SK-N-DZ (cell line): ENCODE measurements at places on chromosomes 5 and 9.

DNA sequence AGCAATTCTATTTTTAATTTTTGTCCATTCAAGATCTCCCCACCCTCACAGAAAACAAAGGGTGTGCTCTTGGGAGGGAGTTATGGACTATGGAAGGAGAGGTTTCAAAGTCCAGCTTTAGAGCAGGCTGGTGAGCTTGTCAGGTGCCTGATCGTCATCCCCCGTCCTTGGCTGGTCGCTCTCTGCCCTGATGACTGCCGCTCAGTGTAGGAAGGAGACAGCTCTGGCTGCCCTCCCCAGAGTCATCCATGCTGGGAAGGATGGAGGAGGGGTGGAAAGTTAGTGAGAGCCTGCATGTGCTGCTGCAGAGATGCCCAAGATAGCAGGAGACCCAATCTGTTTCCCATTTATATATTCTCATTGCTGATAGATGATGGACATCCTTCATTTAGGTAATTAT lies 96.6 kb downstream of the NLN start:
- DNase-seq, result no peak

DNA sequence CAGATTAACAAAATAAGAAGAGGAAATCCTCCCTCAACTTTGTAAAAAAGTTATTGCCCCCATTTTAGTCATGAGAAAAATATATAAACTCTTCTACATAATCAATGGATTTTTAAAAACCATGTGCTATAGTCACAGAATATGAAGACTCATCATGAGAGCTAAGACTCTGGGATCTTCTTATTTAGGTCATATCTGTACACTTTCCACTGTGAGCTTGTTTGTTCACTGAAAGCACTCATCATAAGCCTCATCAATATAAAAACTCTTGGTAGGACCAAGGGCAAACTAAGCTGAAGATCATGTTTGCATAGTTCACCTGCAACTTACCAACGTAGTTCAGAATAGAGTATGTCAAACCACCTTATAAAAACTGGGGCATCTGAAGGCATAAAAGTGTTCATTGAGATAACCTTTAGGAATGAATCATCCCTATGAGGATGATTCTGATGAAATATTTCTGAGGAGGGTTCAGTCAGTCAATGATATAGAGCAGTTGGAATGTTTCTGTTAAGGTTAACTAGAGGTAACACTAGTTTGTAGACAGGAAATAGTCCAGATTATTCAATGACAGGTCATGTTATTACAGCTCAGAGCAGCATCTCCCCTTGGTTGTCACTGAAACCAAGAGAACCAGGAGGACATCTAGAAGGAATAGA lies 289.9 kb upstream of the SMC2 start:
- DNase-seq, result no peak

DNA sequence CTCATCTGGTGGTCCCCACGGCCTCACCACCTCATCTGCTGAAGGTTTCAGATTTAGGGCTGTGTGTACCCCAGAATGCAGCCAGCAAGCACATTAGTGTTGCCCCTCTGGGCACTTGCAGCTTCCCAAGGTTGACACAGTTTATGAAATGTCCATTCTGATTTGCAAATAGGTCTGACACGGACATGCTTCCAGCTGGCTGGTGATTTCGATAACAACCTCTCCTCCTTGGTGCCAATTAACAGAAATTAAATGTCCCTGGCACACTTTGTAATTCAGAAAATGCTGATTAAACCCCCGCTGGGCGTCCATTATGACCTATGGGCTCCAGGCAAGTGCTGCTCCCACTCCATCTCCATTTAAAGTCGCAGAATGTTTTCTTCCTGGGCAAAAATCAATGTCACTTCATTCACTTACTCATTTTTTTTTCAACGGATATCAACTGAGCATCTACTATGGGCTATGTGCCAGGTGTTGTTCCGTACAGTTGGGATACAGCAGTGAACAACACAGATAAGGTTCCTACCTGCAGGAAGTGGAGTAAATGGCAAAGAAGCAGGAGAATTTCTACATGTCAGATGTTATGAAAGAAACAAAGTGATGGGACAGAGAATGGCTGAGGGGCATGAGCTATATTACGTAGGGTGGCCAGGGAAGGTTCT lies 32.0 kb downstream of the PLAC8L1 start:
- DNase-seq, result no peak

DNA sequence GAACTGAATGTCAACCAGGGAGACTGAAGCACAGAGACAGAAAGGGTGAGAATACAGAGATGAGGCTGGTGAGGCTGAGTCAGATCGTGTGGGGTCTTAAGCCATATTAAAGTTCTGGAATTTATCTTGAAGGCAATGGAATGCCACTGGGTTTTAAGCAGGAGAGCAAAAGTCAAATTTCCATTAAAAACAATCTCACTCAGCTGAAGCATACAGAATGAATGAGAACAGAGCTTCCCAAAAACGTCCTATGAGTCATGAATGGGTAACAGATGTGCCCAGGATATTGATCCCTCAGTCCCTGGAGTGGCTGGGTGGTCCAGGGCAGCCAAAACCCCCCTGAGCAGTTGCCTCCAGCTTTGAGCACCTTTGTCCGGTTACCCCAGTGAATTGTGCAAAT lies 44.9 kb downstream of the PFDN1 start:
- DNase-seq, result no peak

DNA sequence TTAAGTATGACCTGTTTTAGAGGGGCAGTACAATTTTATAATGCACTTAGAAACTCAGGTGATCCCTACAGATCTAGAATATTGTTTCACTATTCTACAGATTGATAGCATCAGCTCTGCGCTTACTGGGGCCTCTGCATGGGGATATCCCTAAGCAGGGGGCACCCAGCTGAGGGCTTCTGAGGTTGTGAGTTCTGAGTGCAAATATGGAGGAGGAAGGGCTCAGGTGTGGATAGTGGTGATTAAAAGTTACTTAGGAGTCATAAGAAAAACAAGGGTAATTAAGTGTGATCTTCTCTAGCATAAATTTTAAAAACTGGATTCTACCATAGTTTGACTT lies 274.4 kb downstream of the EFNA5 start:
- no peak for DNase-seq

GRCh38 chr9:76987594-76988200 lies 31.8 kb upstream of the FOXB2 start:
- peak; percentile 81 for DNase-seq

GRCh38 chr9:86042199-86042978 lies 57.0 kb downstream of the GOLM1 start:
- no peak for DNase-seq

DNA sequence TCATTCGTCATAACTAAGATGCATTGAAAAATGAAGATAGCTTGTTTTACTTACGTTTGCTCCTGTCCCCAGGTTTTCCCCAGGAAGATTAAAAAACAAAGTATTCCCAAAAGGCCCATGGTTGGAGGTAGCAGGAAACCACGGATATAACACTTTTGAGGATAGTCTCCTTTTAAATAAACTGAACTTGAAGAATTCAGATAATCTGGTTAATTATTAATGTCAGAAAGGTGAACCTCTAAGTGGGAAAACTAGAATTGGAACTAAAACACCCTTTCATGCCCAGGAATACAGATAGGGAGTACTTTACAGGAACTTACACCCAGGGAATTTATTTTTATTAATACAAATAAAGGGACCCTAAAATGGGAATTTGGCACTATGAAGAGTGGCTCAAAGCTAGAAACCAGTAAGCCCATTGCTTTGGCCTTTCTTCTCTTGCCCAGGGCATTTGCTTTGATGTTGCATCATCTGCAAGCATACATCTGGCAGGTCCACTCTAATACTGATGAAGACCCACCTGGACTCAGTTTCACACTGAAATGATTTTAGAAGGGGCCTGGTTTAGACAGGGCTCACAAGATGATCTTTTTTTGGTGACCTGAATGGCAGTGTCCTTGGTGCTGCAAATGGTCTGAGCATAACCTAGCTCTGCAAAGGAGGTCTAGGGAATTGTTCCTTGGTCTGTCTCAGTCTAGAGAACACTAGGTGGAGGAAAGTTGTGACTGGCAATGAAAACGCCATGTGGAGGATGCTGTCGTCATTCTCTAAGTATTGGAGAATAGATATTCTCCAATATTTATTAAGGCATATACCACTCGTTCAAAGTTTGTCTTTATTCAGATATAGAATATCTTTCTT lies at the start of gene C5:
Gene C5, minus strand, starts transcription at position 148 of the 861 bp plus-strand sequence. Its CDS starts 29 bp downstream, at position 119.
- DNase-seq, result no peak

DNA sequence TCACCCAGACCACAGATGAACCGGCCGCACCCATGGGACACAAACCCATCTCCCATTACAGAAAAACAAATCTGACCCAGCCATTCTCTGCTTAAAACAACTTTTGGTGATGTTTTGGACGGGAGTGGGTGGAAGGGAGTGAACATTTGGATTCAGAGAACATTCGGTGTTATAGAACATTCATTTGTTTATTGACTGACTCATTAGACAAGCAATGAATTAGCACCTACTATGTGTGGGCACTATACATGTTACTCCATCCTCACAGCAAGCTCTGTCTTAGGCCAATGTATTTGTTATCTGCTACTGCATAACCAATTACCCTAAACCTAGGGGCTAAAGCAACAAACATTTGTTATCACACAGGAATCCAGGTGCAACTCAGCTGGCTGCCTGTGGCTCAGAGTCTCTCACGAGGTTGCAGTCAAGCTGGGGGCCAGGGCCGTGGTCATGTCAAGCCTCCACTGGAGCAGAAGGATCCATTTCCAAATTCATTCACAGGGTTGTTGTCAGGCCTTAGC lies 5.1 kb upstream of the ERGIC1 start:
- no peak for DNase-seq

GRCh38 chr5:78795757-78796156 lies 147.2 kb upstream of the LHFPL2 start:
- no peak for DNase-seq

- DNase-seq, result no peak
Measured at GRCh38 chr9:68625559-68625958, 79.5 kb upstream of the PIP5K1B start.

GRCh38 chr9:133340256-133340655 lies 4.3 kb upstream of the SURF6 start:
- no peak for DNase-seq

- DNase-seq, result no peak
Measured at GRCh38 chr9:114953959-114954358, 23.6 kb upstream of the TNFSF8 start.

DNA sequence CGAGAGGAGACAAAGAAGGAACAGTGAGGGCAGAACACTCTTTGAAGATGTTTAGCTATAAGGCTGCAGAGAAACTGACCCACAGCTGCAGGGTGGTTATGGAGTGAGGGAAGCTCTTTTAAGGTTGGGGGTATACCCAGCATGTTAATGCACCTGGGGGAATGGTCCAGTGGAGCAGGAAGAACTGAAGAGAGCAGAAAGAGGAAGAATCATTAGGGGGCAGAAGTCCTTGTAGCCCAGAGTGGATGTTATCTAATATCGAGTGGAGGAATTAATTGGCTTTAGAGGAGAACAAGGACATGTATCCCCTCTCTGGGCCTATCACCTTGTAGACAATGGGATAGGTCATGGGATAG lies 7.7 kb downstream of the IL4 start:
- no peak for DNase-seq

DNA sequence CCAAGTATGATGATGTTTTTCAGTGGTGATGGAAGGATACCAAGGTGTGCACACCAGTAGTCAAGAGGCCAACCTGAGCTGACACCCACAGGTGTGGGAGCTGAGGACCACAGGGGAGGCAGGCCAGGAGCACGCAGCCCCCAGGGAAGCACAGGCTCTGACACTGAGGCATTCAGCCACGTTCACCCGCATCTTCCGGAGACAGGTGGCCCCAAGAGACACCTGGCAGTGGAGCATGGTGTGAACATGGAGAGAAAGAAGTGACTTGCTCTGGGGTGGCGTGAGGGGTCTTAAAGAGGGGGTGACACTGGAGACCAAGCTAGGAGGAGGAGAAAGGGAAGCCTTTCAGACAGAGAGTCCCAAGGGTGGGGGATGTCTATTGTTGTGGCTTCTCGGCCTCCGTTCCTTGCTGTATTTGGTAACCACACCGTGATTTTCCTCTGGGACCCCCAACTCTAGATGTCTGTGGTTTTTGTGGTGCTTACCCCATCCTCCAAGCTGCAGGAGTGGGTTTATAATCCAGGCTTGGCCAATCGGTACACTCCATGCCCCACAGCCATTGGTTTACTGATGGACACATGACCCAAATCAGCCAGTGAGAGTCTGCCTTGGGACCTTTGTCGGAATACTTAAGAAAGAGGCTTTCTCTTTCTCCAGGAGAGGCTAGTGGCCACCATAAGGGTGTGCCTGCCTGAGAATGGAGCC lies 84.6 kb downstream of the HRH2 start:
- DNase-seq, result no peak
